IPS DF 6.9 (cell line): ENCODE measurements at places on chromosomes 12 and 14.

GRCh38 chr14:56129933-56130332 lies 11.7 kb downstream of the PELI2 start:
- DNase-seq: no peak

GRCh38 chr12:64407342-64408223 lies 3.4 kb downstream of the XPOT start:
- DNase-seq: no peak

- no peak for DNase-seq
These were observed 36.9 kb upstream of the AP4S1 start for GRCh38 chr14:30988509-30988908.

DNA sequence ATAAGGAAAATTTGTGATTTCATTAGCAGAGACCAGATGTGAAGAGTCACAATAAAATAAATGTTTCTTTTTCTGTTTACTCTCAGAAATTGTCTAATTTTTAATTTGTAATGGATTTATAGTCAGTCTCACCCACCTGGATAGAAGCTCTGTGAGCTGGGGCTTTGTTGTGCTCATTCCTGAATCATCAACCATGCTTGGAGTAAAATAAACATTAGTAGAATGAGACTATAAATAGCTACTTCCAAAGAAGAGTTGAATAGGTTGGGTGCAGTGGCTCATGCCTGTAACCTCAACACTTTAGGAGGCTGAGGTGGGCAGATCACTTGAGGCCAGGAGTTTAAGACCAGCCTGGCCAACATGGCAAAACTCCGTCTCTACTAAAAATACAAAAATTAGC lies 185.3 kb upstream of the FBXO33 start:
- DNase-seq: no peak

DNA sequence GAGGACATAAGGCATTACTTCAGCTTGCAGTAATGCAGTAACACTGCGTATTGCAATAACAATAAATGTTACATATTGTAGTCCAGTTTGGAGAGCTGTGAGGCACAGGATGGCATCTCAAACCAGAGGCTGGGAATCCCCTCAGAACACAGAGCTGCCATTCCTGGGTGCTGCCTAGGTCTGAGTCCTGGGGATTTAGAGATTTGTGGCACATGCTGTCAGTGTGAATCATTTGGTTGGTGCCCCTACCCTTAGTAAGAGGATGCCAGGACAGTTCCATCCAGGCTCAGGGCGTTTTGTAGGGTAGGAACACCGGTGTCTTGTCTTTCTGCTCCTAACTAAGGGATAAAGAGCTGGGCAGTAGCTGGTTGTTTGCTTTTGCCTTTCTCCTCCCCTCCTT lies 22.5 kb downstream of the ZFHX2 start:
- no peak for DNase-seq

- DNase-seq: no peak
These were observed 60.2 kb upstream of the ACTN1 start for GRCh38 chr14:69039288-69039628.

- DNase-seq: no peak
These were observed 75.5 kb downstream of the FBXL14 start for GRCh38 chr12:1518591-1519516.

- DNase-seq: no peak
These were observed 64.8 kb upstream of the PTGR2 start for GRCh38 chr14:73786636-73787485.

- no peak for DNase-seq
These were observed 36.8 kb downstream of the ANKRD9 start for GRCh38 chr14:102472791-102473150.

DNA sequence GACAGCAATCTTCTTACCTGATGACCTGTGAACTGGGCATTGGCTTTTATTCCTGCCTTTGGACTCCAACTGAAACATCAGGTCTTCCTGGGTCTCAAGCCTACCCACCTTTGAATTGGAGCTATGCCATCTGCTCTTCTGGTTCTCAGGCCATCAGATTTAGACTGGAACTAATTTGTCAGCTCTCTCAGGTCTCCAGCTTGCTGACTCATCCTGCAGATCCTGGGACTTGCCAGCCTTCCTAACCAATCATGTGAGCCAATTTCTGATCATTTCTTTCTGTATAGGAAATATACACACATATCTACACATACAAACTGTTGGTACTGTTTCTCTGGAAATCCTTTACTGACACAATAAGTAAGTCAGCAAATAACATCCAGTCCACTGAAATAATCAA lies 65.3 kb upstream of the TSPAN8 start:
- no peak for DNase-seq

- no peak for DNase-seq
These were observed 122.4 kb downstream of the TSPAN9 start for GRCh38 chr12:3199551-3200031.
